ENCODE measurements at places on chromosomes 13 and 19.

- DNase-seq, result no peak
These were observed 16.8 kb downstream of the PALM start for GRCh38 chr19:725461-726089.

GRCh38 chr19:2806736-2807378 is 12.8 kb upstream of the ZNF554 start:
- no peak for DNase-seq

GRCh38 chr13:32087955-32088747 is 56.6 kb downstream of the FRY start:
- DNase-seq, result no peak

GRCh38 chr13:84684048-84684662 is 801.9 kb upstream of the SLITRK1 start:
- no peak for DNase-seq

DNA sequence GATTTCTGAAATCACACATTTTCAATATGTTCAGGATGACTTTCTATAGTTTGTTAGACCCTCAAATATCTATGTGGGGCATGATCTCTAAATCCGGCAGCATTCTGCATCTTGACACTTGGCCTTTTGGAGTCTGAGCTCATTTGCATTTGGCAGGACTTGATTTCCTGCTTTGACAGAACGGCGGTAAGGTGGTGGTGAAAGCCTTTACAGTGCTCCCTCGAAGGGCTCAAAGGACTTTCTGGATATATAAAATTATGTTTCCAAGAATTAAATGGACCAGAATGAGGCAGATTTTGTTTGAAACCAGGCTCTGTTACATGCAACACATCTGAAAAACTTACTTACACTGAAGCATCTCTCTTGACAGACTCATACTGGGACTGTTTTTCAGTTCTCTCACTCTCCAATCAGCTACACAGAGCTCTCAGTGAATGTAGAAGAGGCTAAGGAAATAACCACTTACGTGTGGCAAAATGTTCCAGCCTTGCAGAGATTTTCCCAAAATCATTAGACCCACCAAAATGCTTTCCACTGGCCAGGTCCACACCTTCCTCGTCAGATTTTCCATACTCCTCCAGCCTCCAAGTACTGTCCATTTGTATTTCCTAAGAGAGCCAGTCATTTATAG is 207.2 kb downstream of the SPRY2 start:
- no peak for DNase-seq

DNA sequence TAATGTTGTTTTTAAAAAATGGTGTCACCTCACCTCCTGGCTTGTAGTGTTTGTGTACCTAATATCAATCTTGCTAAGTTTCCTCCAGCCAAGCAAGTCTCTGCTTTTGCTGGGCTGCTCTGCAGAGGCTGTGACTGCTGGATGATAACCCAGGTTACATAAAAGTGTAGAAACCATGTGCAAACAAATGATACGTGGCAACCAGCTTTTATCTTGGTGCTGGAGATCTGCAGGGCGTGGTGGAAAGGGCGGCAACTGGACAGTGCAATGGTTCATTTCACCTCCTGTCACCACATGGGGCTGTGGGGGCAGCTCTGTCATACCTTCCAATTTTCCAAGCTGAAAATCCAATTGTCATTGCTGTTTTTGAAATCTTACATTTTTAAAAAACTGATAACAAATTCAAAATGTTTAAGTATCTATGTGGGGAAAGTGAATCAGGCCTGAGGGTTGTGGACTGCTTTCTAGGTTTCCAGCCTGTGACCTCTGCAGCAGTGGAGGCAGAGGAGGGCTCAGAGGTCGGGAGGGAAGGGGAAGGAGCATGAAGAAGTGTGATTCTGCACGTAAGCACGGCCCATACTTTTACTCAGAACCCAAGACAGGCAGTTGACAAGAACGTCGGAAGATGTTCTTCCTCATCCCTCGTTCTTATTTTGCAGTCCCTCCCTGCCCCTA is 9.7 kb downstream of the GPR42 start:
- no peak for DNase-seq

All from suppressor macrophage (primary cell).